ENCODE measurements at places on chromosomes 16 and 17.
A peak's percentile ranks its signal among the peaks of the same experiment; 100 is the strongest.

DNA sequence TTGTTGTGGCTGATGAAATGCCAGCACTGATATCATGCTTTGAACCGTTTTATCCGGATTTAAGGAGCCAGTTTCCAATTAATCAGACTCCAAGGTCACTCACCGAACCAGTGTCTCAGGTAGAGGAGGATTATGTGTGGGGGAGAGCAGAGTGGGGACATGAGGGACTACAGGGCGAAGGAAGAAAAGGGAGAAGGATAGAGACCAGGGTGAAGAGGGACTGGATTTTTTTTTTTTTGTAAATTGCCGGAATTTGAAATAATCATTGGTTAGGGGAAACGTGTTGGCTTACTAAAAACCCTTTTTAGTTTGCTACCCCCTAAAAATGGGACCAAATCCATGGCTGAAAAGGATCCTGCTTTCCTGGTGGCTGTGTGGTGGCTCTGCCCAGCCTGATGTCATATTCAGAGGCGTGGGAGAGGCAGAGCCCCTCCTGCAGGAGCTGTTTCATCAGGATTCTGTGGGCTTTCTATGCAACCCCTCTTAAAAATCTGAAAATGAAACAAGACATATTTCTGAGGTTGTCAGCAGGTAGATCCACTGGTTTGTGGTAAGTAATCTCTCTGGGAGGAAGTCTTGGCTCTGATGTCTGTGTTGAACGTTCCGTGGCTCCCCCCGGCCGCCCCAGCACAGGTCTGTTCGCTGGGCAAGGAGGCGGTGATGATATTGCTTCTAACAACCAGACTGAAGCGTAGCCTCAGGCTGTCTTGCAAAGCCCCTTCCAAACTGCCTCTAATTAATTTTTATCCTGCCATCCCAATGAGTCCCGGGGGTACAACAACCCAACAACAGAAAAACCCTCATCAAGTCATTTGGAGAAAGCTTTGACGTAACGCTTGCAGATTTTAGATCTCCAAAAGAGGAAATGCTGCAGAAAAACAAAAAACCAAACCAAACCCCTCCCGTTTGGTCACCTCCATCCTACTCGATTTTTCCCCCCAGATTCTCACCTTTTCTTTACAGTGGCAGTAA is 143.0 kb upstream of the ZFHX3 start:
- no peak for DNase-seq

GRCh38 chr17:45976755-45977505 is 22.1 kb upstream of the STH start:
- DNase-seq = no peak

DNA sequence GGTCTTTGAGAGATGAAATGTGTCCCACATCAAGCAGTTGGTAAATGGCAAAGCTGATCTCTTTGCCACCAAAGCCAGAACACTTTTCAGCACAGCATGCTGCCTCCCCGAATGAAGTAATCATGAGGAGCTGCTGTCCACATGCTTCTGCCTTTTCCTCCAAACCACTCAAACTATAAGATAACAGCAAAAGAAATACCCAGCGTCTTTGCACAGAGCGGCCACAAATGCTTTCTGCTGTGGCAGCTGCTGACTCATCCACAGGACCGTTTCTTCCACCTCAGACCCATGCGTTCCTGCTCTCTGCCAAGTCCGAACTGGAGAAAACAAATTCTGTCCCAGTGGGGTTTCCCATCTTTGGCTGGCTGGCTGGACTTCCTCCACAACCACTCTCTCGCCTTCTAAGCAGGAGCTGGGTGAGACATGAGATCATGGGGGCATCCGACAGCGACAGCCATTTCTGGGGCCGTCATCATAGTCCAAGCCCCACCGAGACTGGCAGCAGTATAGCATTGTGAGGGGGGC is 27.1 kb downstream of the TBC1D3B start:
- no peak for DNase-seq

- no peak for DNase-seq
These were observed 7.6 kb downstream of the HDAC5 start for GRCh38 chr17:44115585-44116415.

DNA sequence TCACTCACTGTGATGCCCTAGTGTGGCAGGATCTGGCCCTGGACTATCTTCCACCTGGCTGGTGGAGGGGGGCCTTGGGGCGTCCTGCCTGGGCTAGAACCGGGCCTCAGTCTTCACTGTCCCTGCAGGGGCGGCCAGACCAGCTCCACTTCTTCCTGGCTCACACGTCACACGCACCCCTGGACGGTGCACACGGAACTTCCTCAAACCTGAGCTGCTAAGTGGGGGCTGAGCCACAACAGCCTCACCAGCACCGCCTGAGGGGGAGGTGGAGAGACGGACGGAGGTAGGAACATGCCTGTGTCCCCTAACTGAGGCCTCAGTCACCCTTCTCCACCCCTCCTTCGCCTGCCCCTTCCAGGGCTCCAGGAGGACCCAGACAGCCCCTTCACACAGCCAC is 36.6 kb downstream of the TIMM22 start:
- DNase-seq = no peak

- DNase-seq = no peak
These were observed 63.2 kb downstream of the IQCK start for GRCh38 chr16:19781226-19781625.

GRCh38 chr16:82043680-82044584 is 8.9 kb downstream of the HSD17B2 start:
- no peak for DNase-seq

GRCh38 chr17:81084680-81085419 is 49.9 kb downstream of the BAIAP2 start:
- no peak for DNase-seq

DNA sequence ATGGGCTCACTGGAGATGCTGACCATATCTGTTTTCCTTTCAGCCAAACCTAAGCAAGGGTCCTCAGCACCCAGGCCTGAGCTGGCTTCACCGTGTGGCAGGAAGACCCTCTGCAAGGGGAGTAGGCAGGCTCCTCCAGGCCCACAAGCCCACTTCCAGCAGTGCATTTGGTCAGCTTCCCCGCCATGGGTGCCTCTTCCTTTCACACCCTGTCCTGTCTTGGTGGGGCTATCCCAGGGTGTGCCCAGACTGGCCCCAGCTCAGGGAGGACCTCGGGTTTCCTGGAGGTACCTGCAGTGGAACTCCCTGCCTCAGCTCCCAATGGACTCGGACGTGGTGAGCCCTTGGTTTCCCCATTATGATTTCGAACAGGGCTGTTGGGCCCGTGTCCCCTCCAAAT is 12.7 kb upstream of the KRTAP17-1 start:
- no peak for DNase-seq

DNA sequence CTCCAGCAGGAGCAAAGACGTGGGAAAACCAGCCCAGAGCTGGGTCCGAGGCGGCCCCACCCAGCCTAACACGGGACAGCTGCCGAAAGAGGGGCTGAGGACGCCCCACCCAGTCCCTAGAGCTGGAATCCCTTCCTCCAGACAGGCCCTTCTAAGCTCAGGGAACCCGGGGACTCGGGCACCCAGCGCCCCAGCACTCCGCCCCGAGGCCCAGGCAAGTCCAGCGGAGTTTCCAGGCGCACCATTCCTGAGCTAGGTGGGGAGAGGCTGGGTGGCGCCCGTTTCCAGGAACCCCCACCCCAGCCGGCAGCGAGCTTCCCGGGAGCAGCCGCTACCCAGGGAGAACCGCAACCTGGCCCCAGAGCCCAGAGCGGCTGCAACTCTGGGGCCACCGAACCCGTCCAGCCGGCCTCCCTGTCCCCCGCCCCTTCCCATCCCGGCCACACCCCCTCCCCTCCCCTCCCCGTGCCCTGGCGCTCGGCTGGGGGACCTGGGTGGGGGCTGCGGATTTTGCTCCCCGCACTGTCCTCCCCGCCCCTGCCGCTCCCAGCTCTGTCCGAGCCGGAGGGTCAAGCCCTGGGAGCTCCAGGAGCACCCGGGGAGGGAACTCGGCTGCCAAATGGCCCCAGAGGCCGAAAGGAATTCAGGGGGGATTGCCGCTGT is 536 bp downstream of the TMC6 start:
- DNase-seq = no peak

DNA sequence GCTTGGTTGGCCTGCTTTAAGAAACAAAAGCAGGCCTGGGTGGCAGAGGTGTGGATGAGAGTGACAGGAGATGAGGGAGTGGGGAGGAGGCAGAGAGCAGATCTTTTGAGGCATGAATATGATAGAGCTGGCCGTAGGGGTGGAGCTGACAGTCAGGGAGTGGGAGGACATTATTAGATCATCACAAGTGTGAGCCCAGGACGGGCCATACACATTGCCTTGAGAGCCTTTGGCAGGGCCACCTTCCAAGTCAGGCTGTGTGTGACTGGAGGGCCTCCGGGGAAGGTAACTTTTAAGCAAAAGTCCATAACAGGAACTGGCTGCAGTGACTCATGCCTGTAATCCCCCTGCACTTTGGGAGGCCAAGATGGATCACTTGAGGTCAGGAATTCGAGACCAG is 26.3 kb downstream of the GINS3 start:
- DNase-seq = no peak

- DNase-seq = no peak
These were observed 47.9 kb downstream of the NOG start for GRCh38 chr17:56641373-56641772.

DNA sequence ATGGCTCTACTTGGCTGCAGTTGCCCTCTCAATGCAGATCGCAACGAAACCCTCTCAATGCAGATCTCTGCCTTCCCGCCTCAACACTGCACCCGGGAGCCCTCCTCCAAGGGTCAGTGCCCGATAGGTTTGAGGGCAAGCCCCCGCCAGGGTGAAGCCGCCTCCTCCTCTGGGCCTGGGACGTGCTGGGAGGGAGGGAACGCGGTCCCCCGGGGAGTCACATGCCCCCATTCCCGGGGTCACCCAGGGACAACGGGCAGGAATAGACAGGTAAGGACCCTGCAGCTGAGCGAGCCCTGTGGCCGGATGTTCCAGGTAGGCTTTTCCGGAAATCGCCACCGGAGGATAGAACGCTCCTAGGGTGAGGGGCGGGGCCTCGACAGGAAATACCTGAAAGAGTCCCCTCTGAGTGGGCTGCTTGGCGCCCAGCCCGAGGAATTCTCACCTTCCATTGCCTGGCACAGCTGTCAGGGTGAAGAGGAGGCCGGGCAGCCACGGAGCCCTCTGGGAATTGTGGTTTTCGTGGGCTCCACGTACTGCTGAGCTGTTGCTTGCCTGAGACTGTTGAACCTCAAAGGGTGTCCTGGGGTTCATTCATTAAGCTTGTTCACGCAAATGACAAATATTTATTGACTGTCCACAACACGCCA is 12.8 kb downstream of the ZNF174 start:
- DNase-seq = no peak

DNA sequence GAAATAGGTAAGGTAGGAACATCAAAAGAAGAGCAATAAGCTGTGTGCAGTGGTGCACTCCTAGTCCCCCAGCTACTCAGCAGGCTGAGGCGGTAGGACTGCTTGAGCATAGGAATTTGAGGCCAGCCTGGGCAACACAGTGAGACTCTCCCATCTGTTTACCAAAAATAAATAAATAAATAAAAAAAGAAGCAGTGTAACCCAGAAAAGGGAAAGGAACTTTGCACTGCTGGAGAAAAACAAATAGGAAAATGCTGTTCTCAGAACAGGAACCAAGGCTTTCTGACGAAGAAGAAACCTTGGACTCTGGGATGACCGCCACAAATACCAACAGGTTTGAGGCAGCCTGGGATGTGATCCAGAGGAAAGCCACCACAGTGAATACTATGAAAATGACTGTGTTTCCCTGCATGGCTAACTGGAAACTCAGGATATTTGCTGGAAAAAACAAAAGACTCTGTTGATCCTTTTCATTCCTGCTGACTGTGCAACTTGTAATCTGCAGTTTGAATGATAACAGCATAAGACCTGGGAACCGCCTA is 41.2 kb downstream of the TTC19 start:
- DNase-seq = no peak

DNA sequence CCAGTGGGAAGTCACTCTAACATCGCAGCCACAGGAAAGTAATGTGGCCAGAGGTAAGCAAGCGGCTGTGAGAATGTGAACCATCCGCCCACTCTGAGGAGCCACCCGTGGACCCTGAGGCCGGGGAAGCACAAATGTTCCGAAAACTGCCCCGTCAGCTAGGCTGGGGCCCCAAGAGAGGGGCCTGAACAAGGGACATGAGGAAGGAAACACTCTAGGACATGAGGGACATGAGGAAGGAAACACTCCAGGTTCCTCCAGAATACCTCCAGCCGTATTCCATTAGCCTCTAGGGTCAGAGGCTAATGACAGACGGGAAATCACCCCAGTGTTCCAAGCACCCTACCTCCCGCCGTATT is 317 bp downstream of the TEFM start:
- DNase-seq = no peak

GRCh38 chr16:17921357-17921978 is 415.1 kb downstream of the NPIPA8 start:
- DNase-seq = peak; percentile 10

DNA sequence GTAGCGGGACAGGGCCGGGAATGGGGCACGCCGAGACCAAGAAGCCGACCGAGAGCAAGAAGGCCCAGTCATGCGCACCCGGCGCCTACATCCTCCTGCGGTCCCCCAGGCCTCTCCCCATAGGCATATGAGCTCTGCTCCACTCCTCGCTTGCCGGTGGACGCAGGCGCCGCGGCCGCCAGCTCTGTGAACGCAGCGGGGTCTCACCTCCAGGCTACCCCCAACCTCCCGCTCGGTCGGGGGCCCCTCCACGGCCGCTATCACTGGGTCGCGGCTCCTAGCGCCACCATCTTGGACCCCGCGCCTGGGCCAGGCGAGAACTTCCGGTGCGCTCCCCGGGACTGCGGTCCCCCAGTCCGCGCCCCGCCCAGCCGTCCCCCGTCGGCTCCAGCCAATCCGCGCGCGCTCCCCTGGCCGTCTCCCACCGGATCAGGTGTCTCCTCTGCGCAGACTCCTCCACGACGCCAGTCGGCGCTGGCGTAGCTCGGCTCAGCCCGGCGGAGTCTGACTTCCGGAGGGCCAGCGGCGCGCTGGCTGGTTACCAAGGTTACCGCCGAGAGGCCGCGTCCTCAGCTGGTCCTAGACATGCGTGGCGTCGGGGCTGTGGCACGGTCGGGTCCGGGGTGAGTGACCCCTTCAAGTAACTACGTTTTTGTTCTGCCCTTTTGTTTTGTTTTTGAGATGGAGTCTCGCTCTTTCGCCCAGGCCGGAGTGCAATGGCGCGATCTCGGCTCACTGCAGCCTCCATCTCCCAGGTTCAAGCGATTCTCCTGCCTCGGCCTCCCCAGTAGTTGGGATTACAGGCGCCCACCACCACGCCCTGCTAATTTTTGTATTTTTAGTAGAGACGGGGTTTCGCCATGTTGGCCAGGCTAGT is at the start of gene ZNF594:
ZNF594 (minus strand) TSS at position 328 of the 877 bp plus-strand sequence. CDS start 7,612 bp downstream, outside the sequence.
- DNase-seq = peak; percentile 92

DNA sequence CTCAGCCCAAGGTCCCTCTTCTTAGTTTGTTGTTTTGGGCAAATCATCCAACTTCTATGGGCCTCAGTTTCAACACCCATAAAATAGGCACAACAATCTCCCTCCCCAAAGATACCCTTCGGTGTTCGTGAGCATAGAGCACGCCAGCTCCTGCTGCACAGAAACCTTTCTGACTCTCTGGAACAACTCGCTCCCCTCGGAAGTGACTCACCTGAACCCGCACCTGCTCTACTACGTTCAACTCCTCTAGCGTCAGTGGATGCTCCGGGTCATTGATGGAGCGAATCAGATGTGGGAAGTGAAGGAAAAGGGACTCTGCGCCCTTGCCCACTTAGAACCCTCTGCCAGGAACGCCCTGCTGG is 445 bp downstream of the CIAO2B start:
- DNase-seq = peak; percentile 15

- DNase-seq = no peak
These were observed 12.6 kb downstream of the HELZ start for GRCh38 chr17:67232441-67232840.

- DNase-seq = no peak
These were observed 141.1 kb downstream of the MRM1 start for GRCh38 chr17:36742267-36743000.

- DNase-seq = no peak
These were observed 29.0 kb upstream of the RNPS1 start for GRCh38 chr16:2296661-2297505.

GRCh38 chr16:27516365-27516764 is 33.3 kb downstream of the GTF3C1 start:
- no peak for DNase-seq
